ENCODE measurements at places on chromosomes 4 and X.
A peak's percentile ranks its signal among the peaks of the same experiment; 100 is the strongest.

DNA sequence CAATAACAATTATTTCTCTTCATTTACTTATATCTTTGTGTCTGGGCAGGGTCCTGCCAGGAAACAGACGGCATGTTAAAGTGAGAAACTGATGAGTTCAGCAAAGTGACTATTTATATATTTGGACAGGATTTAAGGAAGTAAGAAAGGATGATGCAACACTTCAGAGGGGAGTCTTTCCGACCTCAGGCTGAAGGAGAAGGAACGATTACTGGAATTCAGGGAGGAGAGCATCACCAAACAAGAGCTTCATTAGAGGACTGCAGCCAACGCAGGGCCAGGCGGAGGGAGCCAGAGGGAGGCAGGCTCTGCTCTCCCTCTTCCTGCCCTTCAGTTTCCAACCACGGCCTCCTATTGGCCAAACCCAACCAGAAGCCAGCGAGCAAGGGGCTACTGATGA is 1.5 kb upstream of the TLR7 start:
- no peak for DNase-seq

- DNase-seq, result no peak
Observed at GRCh38 chrX:141945426-141945825, 41.7 kb downstream of the MAGEC1 start.

GRCh38 chr4:144518181-144518895 is 127.6 kb upstream of the HHIP start:
- DNase-seq, result no peak

- DNase-seq, result no peak
Observed at GRCh38 chr4:104351706-104352105, 143.0 kb downstream of the CXXC4 start.

GRCh38 chr4:145487631-145488030 is 6.0 kb downstream of the SMAD1 start:
- no peak for DNase-seq

DNA sequence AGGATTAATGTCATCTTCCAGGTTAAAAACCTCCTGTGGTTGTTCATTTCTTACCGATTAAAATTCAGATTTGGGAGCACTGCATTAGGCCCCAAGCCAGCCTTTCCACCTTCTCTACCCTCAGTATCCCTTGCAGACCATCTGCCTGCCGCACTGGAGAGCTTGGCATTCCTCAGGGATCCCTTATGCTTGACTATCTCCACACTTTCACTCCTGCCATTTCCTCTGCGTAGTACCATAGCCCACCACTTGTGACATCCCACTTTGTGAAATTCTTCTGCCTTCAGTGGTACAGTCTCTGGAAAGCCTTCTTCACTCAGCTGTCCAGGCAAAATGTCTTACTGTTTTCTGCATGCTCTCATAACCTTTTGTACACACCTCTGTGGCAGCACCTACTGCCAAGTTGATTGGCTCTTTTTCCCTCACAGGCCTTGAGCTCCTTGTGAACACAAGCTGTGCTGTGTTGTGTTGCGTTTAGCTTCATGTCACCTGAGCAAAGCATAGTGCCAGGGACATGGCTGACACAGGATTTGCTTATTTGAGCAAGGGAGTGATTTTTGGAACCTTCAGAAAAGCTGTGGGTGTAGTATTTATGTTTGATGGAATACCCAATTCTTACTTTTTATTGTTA is 156.4 kb downstream of the ARX start:
- no peak for DNase-seq

GRCh38 chr4:163649557-163650091 is 155.1 kb downstream of the TMA16 start:
- DNase-seq, result no peak

DNA sequence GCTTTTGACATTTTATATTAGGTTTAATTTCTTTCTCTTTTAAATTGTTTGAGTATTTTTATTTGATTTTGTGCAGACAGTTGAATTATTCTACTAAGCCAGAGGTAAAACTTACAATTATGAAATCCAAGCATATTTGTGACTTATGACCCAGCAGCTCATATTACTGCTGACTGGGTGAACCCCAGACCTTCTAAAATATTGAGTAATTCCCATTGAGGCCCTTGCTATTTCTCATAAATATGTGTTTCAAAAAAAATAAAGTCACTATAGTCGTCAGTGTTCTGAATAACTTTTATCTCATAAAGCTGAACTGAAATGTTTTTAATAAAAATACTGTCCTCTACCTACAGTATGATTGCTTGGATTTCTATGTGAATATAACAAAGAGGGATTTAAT is 303.1 kb downstream of the IQCM start:
- DNase-seq, result no peak

DNA sequence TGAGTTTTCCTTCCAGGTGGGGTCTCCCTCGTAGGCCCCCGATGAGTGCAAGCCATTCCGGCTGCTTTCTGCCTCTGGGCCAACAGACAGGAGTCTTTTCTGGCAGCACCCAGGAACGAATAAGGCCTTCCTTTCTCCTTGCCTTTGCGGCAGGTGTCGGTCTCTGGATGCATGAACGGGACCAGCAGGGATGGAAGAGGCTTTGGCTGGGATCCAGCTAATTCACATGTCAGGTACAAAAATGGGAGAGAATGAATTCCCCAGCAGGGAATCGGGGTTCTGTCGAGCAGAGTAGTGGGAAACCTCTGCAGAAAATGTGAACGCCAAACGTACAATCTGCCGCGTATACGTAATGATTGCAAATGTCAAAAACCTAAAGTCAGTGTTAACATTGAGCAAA is 146.1 kb upstream of the TBL1X start:
- DNase-seq, result no peak

GRCh38 chr4:10667701-10668326 is 16.8 kb downstream of the CLNK start:
- no peak for DNase-seq

GRCh38 chrX:101410461-101410860 is 2.4 kb downstream of the HNRNPH2 start:
- no peak for DNase-seq

GRCh38 chrX:150504397-150505182 is 63.8 kb upstream of the MTM1 start:
- DNase-seq, result no peak

DNA sequence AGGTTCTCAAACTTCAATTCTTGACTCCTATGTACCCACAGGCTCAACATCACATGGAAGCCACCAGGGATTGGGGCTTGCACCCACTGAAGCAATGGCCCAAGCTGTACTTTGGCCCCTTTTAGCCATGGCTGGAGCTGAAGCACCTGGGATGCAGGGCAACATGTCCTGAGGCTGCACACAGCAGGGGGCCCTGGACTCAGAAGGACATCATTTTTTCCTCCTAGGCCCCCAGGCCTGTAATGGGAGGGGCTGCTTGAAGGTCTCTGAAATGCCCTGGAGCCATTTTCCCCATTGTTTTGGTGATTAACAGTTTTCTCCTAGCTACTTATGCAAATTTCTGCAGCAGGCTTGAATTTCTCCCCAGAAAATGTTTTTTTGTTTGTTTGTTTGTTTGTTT is 465.1 kb upstream of the PCDH10 start:
- no peak for DNase-seq

- DNase-seq, result no peak
Observed at GRCh38 chr4:148812101-148812500, 369.9 kb upstream of the NR3C2 start.

- no peak for DNase-seq
Observed at GRCh38 chrX:72176981-72177380, 4.6 kb upstream of the PIN4 start.

DNA sequence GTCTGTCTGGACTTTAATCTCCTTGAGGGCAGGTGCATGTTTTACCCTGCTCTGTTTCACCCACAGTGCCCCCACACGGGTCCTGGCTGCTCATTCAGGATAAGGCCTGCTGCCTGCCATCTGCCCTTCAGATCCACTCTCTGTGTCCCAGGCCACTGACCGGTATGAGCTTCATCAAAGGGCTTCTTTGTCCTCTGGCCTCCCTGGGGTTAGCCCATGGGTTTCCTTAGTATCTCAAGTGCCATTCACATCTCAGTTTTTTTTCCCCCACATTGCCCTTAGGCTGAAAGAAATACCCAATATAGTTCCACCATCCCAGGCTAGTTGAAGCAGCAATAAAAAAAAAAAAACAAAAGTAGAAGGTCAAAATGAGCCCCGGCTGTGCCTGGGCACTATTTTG is 9.3 kb downstream of the CD99L2 start:
- no peak for DNase-seq

- DNase-seq, result no peak
Observed at GRCh38 chr4:106602711-106603110, 234.1 kb upstream of the GIMD1 start.

- no peak for DNase-seq
Observed at GRCh38 chrX:118049713-118050112, 66.9 kb downstream of the KLHL13 start.

GRCh38 chrX:36019125-36019524 is 99.6 kb downstream of the CFAP47 start:
- no peak for DNase-seq

DNA sequence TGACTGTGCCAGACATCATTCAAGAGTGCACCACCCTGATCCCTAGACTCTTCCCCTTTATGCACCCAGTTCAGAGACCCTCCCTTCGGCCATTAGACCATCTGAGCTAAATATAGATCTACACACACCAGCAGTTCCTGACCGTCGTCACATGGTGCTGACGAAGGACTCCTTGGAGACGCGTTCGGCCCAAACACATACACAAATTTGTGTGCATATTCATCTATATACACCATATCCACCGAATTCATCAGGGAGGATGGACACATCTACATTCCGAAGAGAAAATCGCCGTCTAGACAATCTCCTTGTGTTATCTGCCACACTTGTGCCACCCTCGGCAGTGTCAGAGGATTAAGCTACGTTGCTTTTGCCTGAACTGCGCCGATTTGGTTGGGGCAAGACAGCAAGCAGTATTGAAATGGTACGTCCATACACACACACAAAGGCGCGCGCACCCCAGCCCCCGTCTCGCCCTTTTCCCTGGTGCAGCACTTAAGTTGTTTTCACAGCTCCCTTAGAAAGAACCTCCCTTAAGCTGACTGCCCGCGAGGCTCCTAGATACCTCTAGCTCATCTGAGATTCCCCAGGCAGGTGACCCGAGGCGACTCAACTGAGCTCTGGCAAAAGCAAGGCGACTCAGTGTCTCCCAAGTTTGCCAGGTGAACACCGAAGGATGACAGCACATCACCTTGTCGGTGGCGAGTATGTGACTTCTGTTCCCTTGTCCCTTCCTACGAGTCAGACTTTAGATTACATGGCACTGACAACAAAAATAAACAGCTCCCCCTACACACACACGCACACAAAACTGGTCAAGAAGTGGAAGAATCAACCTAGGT is 1.0 kb downstream of the RASGEF1B start:
- peak; percentile 41 for DNase-seq

GRCh38 chrX:118495958-118496762 is 545 bp downstream of the DOCK11 start:
- peak; percentile 59 for DNase-seq

GRCh38 chrX:22748093-22748999 is 251.4 kb upstream of the DDX53 start:
- peak; percentile 1 for DNase-seq

Data from thymus (tissue), 14 donors.